Karpas-422 (cell line): ENCODE measurements at places on chromosomes 5 and 9. TPM values are rescaled to one million over a fixed set of nuclear protein-coding genes. Genes with fewer than 3 reads are reported as not detected.

PCDHB11 gene
- not detected in 2 replicates for total RNA-seq

LCN15 gene
- total RNA-seq: not detected in 2 replicates

ECSCR gene
- total RNA-seq: not detected in 2 replicates

OBP2A gene
- total RNA-seq: not detected in 2 replicates

WDR38 gene
- not detected in 2 replicates for total RNA-seq

REEP2 gene
- 1.8 and 3.1 TPM in 2 replicates for total RNA-seq

OTP gene
- total RNA-seq: not detected in 2 replicates
